ENCODE measurements at places on chromosomes 2 and 18. TPM values are rescaled to one million over a fixed set of nuclear protein-coding genes. Genes with fewer than 3 reads are reported as not detected.
A peak's percentile ranks its signal among the peaks of the same experiment; 100 is the strongest.

- DNase-seq: no peak
Observed at GRCh38 chr2:25421289-25421688, 79.6 kb upstream of the DNMT3A start.

GRCh38 chr2:216698895-216699294 lies 3.5 kb upstream of the IGFBP5 start:
- DNase-seq: no peak

DNA sequence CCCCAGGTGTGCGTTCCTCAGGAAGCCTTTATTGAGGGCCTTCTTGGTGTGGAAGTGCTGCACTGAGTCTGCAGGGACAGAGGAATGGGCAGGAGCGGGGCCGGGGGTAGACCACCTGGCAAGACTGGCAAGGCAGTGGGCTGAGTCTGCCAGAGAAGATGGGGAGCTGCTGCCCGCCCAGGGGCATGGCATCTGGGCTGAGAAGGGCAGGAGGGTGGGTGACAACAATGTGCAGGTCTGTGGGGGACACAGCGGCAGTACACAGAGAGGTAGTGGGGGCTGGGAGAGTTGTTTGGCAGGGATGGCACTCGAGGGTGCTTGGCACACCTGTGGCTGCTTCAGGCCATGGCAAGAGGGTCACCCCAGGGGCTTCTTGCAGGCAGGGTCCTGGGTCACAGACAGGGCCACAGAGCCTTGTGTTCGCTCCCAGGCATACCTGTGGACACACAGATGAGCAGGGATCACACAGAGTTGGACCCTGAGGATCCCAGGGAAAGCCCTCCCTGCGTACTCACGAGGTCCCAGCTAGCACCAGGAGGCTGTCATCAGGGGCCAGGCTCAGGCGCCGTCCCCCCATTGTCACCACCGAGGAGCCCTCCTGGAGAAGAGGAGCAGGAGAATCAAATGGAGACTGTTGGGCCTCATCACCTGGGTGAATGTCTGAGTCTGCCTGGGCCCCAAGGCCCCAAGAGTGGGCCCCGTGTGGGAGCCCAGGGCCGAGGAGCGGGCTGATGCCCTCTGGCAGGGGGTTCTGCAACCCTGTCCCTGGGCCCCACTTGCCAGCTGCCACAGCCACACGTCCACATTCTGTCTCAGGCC lies 3.4 kb upstream of the OXER1 start:
- no peak for DNase-seq

DNA sequence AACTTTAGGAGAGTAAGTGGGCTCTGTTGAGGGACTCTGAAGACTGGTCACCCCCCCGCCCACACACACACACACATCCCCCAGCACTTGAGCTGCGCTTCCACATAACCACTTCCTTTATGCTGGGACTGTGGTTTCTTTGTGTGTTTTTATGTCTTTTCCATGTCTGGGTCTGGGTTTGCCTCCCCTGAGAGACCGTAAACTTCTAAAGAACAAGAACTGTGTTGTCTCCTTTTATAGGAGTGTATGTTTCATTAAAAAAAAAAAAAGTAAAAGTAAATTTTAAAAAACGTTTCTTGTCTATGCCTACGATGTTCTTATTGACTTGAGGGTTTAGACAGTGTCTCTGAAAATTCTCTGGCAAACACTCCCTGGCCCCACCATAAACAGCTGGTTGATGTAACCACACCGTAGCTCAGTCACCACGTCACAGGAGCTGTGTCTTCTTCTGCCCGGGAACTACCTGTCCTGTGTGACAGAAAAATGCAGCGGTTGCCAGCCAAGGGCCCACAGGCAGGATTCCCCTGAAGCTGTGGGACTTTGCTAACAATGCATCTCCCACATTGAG lies 68.0 kb downstream of the KLHL29 start:
- DNase-seq: no peak

Gene PJVK
- polyA plus RNA-seq: 19.3 TPM

DNA sequence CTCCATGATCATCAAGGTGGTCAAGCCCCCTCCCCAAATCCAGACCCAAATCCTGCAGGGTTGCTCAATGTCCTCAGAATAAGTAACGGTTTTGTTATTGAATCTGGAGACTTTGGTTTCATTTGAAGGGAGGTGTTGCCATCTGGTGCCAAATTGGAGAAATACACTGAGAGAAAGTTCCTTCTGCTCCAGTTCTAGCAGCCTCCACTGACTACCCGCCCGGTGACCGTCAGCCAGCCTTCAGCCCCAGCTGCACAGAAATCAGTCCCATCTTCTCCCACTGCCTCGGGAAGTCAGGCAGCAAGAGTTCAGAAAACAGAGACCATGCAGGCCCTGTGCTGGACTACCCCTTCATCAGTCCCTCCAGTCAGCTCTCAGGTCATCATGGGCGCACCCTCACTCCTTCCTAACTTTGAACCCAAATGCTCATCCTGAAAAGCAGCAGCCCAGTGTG lies 38.7 kb downstream of the PKDCC start:
- DNase-seq: peak; percentile 79

GRCh38 chr2:75622929-75623328 lies 23.7 kb upstream of the MRPL19 start:
- no peak for DNase-seq

Gene MYCN
- 38.1 TPM for polyA plus RNA-seq

Gene MYO3B
- polyA plus RNA-seq: 6.5 TPM

GRCh38 chr2:233331536-233331935 lies 22.8 kb upstream of the DGKD start:
- DNase-seq: no peak

DNA sequence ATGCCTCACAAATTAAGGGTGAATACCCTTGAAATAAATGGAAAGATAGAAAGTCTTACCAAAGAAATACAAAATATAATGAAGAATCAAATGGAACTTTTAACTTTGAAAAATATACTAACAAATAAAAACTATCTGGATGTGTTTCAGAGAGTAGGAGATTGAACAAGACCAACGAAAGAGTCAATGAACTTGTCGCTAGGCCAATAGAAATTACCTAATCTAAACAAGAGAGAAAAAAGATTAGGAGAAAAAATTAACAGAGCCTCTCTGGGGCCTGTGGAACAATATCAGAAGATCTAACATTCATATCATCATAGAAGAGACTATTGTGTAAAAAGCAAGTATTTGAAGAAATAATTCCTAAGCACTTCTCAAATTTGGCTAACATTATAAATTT lies 11.1 kb downstream of the FRZB start:
- DNase-seq: no peak

DNA sequence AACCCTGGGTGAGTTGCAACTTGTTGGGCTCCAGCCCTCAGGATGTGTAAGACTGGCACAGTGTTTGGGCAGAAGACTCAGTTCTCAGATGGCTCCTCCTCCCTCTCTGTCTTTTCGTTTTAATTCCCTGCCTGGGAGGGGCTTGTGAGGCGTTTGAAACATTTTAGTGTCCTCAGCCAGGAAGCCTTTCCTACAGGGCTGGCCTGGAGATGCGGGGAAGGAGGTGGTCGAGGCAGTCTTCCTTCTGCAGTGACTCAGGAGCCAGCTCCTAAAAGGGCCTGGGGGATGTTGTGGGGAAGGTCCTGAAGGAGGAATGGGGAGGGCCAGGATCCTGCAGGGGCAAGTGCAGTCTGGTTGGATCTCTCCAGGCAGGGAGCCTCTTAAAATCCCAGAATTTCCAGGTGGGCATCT lies 22.1 kb upstream of the IGFBP5 start:
- DNase-seq: no peak

GRCh38 chr2:189254268-189254883 lies 74.8 kb upstream of the COL5A2 start:
- no peak for DNase-seq

DNA sequence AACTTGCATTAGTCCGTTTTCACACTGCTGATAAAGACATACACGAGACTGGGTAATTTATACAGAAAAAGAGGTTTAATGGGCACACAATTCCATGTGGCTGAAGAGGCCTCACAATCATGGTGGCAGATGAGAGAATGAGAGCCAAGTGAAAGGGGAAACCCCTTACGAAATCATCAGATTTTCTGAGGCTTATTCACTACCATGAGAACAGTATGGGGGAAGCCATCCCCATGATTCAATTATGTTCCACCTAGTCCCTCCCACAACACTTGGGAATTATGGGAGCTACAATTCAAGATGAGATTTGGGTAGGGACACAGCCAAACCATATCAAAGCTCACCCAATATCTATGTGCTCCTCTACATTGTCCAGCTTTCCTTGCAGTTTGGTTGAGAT lies 16.0 kb upstream of the SERPINE2 start:
- no peak for DNase-seq

DNA sequence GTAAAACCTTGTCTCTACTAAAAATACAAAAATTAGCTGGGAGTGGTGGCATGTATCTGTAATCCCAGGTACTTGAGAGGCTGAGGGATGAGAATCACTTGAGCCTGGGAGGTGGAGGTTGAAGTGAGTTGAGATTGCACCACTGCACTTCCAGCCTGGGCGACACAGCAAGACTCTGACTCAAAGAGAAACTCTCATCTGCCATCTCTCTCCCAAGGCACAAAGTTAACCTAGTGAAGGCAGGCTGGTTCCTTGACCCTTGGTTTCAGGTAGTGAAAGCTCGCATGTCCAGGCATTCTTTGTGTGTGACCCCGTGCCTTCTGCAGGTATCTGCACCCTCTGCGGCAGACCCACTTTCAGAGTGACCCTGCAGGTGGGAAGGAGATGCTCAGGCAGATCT lies 100.0 kb downstream of the WDSUB1 start:
- DNase-seq: no peak

- no peak for DNase-seq
Observed at GRCh38 chr18:78868330-78869316, 111.0 kb upstream of the SALL3 start.

DNA sequence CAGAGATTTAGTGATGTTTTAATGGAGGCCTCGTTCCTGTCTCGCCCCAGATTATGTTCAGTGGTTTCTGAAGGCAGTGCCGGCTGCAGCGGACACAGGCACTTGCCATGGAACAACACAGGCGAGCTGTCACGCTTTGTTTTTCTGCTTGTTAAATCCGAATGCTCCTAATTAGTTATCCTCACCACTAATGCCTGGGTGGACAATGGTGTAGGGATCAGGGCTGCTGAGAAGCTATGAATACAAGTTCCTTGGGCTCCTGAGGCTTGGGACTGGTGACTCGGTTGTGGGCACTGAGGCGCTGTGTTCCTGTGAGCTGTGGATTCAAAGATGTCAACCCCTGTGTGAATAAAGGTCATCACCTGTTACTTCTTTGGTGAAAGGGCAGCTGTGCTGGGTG lies 123.5 kb downstream of the PLEKHM3 start:
- no peak for DNase-seq

Gene NCKAP5
- polyA plus RNA-seq: 6.3 TPM

Gene FASTKD1
- 41.6 TPM for polyA plus RNA-seq

DNA sequence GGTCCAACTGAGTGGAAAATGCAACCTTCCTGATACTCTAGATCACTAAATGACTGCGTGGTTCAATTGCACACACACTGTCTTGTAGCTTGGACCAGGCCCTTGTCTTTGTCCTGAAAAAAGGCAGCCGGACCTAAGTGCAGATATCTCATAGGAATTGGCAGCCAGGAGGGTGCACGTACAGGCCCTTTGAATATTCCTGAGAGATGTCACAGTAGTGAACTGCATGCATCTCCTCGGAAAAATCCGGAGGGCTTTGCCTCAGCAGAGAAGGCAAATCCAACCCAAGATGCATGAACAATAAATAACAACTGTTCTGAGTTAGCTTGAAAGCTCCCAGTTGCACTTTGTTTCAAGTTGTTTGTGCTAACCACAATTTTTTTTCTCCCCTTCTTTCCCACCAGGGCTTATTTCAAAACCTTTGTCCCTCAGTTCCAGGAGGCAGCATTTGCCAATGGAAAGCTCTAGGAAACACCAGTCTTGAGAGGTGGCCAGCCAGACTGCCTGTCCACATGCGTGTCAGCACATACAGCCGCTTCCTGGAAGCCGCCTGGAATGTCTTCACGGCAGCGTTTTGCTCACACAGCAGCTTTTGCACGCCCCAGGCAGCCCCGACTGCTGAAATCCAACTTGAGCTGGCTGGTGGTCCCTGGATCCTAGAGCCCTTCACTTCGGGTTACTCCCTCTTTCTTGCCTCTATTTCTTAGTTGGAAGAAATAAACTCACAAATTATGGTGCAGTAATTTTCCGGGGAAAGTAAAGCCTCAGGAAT lies 54.4 kb upstream of the FOSL2 start:
- peak; percentile 50 for DNase-seq

- DNase-seq: no peak
Observed at GRCh38 chr18:26566874-26567555, 18.7 kb upstream of the KCTD1 start.

Gene SCN3A
- polyA plus RNA-seq: 0.56 TPM

DNA sequence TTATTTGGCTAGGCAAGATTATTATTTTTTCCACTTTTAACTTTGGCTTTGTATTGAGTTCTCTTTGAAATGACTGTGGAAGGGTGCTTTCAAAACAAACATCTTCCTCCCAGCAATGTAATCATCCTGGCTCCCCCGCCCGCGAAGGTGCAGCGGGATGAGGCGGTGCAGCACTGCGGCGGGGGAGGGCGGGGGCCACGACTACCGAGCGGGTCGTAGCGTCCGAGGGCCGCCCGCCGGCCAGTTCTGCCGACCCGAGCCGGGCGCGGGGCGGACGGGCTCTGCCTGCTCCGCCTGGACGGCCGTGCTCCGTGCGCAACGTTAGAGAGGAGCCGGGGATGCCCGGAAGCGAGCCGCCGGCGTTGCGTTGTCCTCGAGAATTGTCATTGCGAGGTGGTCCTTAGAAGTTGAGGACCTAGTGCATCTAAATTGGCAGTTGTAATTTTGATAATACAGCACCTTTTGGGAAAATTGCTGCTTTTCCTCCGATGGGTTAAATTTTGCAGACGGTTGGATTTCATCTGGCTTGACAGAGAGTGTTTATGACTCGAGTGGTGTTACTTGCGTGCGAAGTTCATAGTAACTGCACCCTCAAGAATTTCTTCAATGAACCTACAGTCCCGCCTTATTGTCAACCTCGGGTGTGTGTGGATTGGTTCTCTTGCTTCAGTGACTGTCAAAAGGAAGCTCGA lies 1.1 kb downstream of the EPC2 start:
- DNase-seq: peak; percentile 53

DNA sequence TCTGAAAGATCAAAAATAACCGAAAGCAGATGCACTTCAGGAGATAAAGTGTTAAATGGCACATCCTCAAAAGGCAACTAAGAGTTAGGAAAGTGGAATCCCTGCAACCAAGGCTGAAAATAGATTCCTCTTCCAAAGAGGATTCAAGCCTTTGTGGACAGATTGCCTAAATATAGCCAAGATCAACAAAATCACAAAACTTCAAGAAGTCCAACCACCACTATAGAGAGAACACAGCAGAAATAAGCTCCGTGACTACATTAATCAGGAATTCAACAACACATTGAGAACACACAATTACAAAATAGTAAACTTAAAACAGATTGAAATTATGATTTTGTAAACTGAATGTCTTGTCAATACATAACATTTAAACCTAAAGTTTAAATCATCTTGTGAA lies 165.7 kb downstream of the LNPK start:
- DNase-seq: no peak

GRCh38 chr2:109032229-109032820 lies 43.3 kb upstream of the EDAR start:
- DNase-seq: peak; percentile 35

DNA sequence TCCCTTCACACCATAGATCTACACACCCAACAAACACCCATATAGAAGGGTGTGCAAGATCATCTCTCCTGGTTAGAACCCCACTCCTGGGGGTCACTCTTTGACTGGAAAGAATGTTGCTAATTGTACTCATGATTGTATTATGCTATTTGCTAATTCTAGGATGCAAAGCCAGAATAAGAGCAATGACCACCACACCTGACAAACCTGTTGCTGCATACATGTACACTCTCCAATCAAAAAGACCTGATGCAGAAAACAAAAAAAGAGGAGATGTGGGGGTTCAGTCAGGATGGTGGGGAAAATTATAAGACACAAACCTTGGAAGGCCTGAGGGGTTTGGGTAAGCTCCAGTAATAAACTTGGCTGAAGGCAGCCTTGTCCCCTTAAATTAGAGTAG lies 36.9 kb upstream of the PDK1 start:
- no peak for DNase-seq

Gene EGR4
- not detected for polyA plus RNA-seq

Data from renal pelvis (tissue), 12 donors.